ENCODE measurements at places on chromosomes 1 and 21. TPM values are rescaled to one million over a fixed set of nuclear protein-coding genes. Genes with fewer than 3 reads are reported as not detected.

GRCh38 chr1:84975035-84975434 lies 21.9 kb downstream of the MCOLN2 start:
- DNase-seq = no peak

Gene PLA2G2F
- not detected for total RNA-seq

- no peak for DNase-seq
Observed at GRCh38 chr1:223198628-223198965, 55.5 kb upstream of the TLR5 start.

DNA sequence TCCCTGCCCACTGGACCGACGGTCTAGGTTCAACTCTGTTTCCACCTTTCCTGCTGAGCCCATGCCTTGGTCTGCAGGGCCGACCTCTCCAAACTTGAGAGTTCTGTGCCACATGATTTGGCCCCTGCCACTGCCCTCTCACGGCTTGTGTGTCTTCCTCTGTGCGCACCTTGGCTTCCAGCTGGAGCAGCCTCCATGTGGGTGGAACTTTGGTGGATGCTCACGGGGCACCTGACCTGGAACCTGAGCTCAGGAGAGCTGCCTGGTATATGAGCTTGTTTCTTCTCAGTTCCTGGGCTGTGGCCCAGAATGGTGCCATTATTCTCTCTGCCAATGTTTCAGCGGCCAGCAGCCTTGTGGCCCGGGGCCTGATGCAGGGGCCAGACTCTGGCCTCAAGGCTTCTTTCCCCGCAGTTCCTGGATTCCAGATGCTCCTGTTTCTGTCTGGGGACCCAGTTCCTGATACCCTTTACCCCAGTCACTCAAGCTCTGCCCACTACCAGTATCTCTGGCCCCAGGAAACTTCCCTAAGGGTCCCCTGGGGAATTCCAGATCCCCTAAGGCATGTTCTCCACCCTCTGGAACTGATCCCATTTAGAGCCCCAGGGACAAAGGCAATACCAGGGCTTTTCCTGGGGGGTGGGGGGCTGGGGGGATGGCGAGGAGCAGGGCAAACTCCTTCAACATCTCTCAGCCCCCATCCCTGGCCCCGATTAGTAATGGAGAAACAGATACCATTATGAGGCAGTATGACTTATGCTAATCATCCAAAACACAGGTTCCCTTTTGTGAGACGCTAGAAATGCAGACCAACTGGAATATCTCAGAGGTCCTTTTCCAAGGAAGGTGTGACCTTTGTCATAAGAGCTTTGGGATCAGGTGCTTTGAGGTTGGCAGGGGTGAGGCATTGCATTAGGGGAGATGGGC lies 11.1 kb downstream of the QSOX1 start:
- DNase-seq = no peak

Gene SLC45A1
- total RNA-seq = 2.2 TPM

DNA sequence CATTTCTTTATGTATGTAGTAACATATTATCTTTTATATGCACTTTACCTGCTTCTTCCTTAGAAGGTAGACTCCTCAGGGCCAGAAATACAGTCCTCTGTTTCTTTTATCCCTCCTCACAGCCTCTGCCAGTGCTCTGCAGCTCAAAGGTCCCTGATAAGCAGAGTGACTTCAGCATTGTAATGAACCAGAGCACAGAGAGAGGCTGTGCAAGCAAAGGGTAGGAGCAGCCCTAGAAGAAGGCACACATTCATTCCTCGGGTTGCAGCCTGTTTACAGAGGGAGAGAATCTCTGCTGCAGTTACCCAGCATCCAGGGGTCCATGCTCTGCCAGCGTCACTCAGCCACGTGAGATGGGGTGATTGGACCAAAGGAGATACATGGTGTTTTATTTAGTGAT lies 101.1 kb downstream of the RHOU start:
- DNase-seq = no peak

Gene AIRE
- not detected for total RNA-seq

Gene CFAP141
- total RNA-seq = not detected

Gene TNFRSF4
- 58.5 TPM for total RNA-seq

- DNase-seq = no peak
Observed at GRCh38 chr1:25355841-25356395, 17.8 kb downstream of the TMEM50A start.

- no peak for DNase-seq
Observed at GRCh38 chr1:10632691-10633090, 157.9 kb downstream of the PEX14 start.

DNA sequence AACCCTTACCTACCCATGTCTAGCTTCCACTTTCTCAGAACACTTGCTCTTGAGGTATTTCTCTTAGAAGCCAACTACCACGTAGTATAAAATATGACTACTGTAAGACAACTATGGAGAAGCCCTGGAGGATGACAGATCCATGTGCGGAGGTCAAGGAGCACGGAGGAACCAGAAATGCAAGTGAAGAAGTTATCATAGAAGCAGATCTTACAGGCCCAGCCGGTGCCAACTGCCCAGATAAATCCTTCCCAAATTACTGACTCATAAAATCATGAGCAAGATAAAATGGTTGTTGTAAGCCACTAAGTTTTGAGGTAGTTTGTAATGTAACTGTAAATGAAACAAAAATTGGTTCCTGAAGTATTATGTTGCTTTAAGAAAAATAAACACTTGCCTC lies 12.6 kb downstream of the GTF2B start:
- DNase-seq = no peak

GRCh38 chr1:169122976-169123375 lies 16.5 kb downstream of the ATP1B1 start:
- DNase-seq = no peak

Gene ABCG1
- 66.0 TPM for total RNA-seq

Gene SLFNL1
- 0.18 TPM for total RNA-seq

Gene SLC5A9
- not detected for total RNA-seq

- peak; percentile 33 for DNase-seq
Observed at GRCh38 chr1:156445789-156446263, 54.7 kb downstream of the MEF2D start.

Gene MTARC2
- total RNA-seq = 12.5 TPM

Gene PLEKHN1
- total RNA-seq = 1.4 TPM

Gene SHISA4
- 35.2 TPM for total RNA-seq

DNA sequence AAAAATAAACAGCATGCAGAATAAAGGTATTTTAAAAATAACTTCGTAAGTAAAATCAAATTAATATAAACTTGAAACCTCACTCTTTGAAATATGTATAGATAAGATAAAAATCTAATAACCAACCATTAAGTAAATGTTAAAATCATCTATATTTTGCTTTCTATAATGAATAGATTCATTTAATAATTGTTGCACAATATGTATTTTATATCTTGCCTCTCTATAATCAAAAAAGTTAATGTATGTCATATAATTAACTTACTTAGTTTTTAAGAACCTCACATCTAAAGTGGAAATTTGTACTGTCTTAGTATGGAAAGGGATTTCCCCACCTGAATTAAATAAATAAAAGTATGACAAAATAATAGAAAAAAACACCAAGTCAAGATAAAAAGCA lies 42.4 kb upstream of the RBM34 start:
- no peak for DNase-seq

Gene ZNF593OS
- not detected for total RNA-seq

Gene VAV3
- total RNA-seq = 16.4 TPM

Gene PHC2
- 162 TPM for total RNA-seq

GRCh38 chr1:21894034-21894881 lies 42.9 kb downstream of the HSPG2 start:
- no peak for DNase-seq

- no peak for DNase-seq
Observed at GRCh38 chr1:167663002-167663772, 33.2 kb downstream of the RCSD1 start.

- DNase-seq = no peak
Observed at GRCh38 chr1:14435368-14436023, 163.0 kb upstream of the KAZN start.

- no peak for DNase-seq
Observed at GRCh38 chr1:227914801-227915563, 32.8 kb downstream of the WNT9A start.

Gene LDLRAD2
- total RNA-seq = 0.05 TPM

Gene HJV
- not detected for total RNA-seq

DNA sequence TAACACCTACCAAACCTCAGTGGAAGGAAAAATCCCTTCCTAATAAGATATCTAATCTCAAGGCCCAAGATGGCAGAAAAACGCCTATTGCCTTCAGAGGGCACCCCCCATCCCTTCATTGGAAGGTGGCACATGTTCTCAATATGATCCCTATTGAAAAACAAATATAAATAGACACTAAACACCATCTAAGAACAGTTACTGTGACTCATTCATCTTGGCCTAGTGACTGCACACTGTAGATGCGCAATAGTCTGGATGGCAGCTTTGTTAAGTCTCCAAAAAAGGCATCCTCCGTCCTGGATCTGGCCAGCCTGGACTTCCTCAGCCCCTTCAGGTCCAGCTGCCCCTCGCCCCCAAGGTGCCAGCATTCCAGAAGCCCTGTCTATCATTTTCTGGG lies 121.9 kb downstream of the CAPN8 start:
- no peak for DNase-seq

DNA sequence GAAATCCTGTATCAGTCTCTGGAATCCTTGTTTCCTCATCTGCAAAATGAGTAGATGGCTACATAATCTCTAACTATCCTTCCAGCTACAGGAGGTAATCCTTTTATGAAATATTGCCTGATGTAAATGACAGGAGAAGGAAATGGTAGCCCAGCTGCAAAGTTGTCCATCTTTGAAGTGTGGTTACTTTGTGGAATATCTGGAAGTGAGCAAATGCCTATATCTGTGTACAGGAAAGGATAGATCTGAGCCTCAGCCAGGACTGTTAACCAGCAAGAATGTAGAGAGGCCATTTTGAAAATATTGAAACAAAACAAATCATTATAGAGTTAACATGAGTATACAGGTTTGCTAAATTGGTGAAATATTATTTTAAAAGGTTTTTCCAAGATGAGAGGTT lies 74.8 kb upstream of the BMP8A start:
- DNase-seq = no peak

- no peak for DNase-seq
Observed at GRCh38 chr1:33898406-33898805, 34.5 kb downstream of the HMGB4 start.

Gene KMO
- not detected for total RNA-seq

GRCh38 chr1:58090640-58091039 lies 455.9 kb downstream of the OMA1 start:
- no peak for DNase-seq

Gene BRDT
- total RNA-seq = not detected

- no peak for DNase-seq
Observed at GRCh38 chr1:156203331-156203730, 9.4 kb downstream of the SLC25A44 start.

- no peak for DNase-seq
Observed at GRCh38 chr21:16137106-16137505, 407.3 kb downstream of the USP25 start.

- no peak for DNase-seq
Observed at GRCh38 chr1:154864189-154864975, 5.7 kb downstream of the KCNN3 start.

GRCh38 chr1:150186789-150187559 lies 37.3 kb downstream of the PLEKHO1 start:
- no peak for DNase-seq

Gene LIX1L
- 42.2 TPM for total RNA-seq

Gene GBP2
- 52.7 TPM for total RNA-seq

- no peak for DNase-seq
Observed at GRCh38 chr1:77776007-77776700, 3.3 kb upstream of the MIGA1 start.

Gene PGBD5
- 0.12 TPM for total RNA-seq

DNA sequence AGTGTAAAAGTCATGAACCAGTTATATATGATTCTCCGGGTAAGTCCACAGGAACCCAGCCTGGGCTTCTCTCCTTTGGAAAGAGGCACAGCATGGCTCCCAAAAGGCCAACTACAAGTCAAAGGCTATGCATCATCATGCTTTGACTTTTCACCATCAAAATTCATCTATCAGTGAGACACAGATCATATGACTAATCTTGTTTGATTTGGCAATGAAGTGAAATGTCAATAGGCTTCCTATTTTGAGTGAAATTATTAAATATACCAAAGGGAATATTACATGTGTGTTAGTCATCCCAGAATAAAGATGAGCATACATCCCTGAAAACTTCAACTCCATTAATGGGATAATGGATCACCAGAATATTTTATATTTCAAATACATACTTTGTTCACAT lies 83.5 kb upstream of the ADGRL2 start:
- DNase-seq = no peak

- no peak for DNase-seq
Observed at GRCh38 chr21:43301409-43302061, 125.4 kb downstream of the SIK1 start.

GRCh38 chr1:244234009-244234643 lies 183.0 kb downstream of the ZBTB18 start:
- DNase-seq = no peak

DNA sequence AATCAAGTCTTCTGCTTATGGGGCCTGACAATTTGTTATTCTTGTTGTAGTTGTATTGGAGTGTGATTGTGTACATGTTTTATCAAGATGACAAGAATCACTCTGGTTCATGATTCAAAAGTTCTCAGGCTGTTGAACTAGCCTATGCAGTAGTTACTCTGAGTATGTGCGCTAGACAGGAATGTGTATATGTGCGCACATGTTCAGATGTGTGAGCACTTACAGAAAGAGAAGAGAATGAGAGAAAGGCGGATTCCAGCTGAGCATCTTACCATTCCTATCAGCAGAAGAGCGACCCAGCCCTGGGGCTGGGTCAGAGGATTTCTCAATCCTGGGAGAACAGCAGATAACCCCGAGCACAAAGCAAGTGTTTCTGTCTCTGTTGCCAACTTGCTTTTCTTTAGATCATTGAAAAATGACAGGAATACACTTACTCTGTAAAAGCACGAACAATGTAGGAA lies 110.8 kb upstream of the HOOK1 start:
- DNase-seq = no peak
